ENCODE measurements at places on chromosomes 6 and 20.

- peak; percentile 84 for DNase-seq
Measured at GRCh38 chr20:325889-326644, 715 bp downstream of the SOX12 start.

DNA sequence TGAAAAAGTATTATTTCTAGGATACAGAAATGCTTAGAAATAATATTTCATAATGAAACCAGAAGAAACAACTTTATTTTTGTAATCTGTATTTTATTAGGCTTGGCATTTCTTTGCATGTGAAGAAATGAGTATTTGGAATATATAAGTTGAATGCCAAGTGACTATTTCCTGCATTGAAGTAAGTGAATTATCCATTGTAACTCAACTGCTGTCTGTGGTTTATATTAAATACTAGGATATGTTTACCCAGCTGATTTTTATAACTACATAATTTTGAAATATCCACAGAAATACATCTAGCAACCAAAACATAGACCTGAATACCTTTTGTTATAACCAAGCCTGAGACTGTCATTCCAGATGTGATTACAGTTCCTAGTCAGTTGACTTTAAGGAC, 207.6 kb downstream of the THBS2 start:
- DNase-seq, result no peak

DNA sequence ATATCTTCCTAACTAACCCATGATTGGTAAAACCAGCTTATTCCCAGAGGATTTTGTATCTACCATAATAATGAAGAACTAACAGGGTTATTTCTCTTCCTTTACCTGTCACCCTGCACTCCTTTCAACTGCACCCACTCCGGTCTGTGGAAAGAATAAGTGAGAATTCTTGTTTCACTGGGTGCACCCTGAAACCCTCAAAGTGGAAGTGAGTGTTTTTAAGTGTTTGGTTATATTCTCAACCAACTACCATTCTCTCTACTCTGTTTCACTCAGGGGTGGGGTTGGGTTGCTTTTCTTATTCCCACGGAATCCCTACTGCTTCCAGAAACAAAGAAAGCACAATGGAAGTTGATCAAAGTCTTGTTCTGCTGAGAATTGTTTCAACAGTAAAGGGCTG, 42.6 kb upstream of the KHDRBS2 start:
- DNase-seq, result no peak

- DNase-seq, result no peak
Measured at GRCh38 chr6:110688661-110689268, 126.5 kb downstream of the CDK19 start.

DNA sequence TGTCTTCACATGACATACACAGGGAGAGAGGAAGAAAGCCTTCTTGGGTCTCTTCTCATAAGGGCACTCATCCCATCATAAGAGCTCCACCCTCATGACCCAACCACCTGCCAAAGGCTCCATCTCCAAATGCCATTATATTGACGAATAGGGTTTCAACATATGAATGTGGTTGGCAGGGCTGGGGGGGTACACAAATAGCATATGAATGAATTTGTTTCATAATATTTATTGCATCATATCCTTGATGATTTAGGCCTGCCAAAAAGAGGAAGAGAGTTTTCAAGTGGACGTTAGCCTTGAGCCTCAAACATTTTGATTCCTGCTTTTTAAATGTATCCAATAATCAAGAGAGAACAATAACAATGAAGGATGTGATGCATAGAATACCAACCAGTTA, 26.2 kb upstream of the OPRM1 start:
- no peak for DNase-seq

DNA sequence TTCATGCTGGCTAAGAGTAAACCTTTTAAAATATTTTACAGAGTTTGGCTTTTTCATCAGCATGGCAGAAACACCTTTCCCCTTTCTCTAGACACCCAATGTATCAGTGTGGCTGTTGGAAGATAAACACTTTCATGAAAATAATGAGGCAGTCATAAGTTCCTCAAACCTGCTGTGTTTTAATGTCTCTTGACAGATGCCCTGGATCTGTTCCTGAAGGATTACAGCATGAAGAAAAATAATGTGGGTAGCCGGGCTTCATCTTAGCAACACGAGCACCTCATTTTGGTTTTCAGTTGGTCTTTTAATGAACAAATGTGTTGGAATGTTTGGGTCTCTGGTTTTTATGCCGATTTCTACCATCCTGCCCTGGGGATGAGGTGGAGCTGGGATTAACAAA, 45.5 kb upstream of the UNC93A start:
- DNase-seq, result no peak

- no peak for DNase-seq
Measured at GRCh38 chr6:142055219-142055618, 77.5 kb upstream of the GJE1 start.

DNA sequence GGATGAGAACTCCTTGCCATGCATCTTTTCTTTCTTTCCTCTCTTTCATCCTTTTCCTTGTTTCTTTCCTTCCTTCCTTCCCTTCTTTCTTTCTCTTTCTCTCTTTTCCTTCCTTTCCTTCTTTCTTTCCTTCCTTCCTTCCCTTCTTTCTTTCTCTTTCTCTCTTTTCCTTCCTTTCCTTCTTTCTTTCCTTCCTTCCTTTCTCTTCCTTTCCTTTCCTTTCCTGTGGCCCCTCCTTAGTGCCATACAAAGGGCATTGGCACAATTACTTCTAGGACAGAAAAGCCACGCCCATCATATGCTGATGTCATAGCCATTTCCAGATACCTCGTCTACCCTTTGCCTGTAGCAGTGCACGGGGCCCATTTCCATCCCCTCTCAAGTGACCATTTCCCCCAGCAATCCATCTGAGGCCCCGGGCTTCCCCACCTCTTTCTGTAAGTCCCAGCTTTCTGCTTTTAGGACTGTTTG, 2.2 kb upstream of the CENPB start:
- DNase-seq, result no peak

- DNase-seq, result no peak
Measured at GRCh38 chr6:72789145-72789544, 167.3 kb downstream of the KCNQ5 start.

GRCh38 chr20:31403886-31404285, 2.1 kb downstream of the DEFB121 start:
- no peak for DNase-seq

DNA sequence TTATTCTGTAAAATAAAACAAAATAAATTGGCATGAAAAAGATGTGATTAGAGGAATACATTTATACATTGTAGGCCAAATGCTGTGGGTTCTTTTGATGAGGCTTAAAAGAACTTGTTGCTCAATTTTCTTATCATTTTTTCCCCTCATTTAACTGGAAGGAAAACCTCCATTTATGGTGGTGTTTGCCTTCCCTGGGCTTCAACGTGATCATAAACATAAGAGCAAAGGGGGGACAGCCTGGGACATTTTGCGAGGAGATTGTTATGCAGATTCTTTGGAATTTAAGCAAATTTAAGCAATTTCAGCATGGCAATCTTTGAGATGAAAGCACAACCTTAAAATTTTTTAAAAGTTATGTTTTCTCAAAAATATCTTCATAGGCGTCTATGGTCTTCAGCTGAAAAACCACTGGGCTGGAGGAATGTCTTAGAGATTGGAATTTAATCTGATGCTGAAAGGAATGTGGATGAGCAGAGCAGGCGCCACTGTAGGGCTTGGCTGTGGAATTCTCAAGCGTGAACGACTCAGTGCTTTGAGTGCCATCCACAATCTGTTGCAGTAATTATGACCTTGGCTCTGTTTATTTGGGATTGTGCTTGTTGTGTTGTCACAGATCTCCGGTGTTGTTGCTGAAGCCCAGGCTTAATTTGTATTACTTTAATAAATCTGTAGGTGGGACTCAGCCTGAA, 149.4 kb upstream of the MLIP start:
- DNase-seq, result no peak

DNA sequence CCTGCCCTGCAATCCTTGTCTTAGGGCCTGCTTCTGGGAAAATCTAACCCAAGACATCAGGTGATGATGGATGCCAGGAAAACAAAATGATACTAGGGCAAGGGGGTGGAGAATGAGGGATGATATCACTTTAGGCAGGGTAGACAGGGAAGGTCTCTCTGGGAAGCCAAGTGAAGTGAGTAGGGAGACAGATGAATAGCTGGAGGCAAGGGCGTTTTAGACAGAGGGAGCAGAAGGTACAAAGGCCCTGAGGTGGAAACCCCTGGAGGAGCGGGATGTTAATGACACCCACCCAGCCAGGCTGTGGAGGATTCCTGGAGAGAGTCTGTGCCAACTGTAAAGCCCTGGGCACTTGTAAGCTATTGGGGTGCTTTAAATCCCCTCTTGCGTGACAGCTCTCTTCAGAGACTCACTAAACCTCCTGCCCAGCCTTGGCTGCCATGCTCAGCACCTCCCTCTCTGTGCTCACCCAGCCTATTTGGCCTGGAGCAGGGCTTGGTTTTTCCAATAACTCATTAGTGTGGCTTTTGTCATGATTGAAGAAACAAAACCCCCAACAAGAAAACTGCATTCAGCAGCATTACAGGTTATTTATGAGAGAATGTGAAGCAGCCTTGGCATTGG, 12.4 kb upstream of the MDGA1 start:
- no peak for DNase-seq

DNA sequence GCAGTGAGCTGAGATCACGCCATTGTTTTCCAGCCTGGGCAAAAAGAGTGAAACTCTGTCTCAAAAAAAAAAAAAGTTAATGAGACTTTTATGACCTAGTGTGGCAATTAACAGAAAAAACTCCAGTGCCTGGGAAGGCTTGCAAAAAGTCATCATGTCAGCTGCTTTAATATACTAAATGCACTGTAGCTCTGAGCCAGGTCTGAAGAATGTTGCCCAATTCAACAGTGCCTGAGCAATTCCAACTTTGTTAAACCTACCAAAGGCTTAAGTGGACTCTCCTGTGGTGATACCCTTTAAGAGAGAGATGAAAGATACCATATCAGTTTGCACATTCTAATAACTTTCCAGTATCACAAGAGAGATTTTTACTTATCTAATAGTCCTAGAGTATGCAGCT, 6.5 kb upstream of the ROS1 start:
- DNase-seq, result no peak

DNA sequence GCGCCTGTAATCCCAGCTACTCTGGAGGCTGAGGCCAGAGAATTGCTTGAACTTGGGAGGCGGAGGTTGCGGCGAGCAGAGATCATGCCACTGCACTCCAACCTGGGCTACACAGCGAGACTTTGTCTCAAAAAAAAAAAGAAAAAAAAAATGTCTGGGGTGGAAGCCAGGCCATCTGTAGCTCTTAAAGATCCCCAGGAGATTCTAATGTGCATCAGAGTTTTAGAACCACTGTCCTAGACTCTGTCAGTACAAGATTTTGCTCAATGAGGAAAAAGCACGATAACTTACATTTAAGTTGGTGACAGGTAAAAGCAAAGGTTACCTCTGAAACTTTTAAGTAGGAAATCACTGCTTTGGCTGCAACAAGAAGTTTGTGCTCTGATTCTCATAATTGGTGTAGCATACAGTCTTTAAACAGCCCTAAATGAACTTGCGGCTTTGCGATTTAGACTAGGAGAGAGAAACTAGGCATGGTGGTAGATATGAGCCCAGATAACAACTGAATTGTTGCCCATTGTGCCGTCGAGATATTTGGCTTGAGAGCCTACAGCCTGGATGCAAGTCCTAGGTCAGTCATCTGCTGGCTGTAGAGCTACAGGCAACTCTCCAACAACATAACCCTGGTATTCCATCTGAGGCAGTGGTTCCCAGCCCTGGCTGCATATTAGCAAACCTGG, 67.2 kb downstream of the BACH2 start:
- DNase-seq, result no peak

DNA sequence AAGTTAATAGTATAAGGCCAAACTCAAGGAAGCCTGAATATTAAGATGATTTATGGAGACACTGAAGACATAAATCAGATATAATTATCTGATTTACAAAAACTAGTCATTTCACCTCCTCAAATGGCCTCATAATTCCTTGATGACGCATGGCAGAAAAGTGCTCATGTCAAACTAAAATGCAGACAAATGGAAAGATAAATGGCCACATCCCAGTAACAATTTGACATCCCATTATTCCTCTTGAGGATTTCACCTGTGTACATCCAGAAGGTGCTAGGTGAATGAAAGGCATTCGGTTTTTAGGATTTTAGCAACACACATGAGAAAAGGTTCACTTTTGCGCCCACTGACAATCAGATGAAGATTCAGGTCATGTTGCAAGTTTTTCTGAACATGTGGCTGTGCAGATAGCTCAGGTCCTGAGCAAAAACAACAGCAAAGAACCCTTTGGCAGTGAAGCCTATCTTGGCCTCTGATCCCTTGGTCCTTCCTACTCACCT, 24.2 kb downstream of the SGK1 start:
- no peak for DNase-seq

- no peak for DNase-seq
Measured at GRCh38 chr6:134630508-134631121, 312.7 kb upstream of the SGK1 start.

DNA sequence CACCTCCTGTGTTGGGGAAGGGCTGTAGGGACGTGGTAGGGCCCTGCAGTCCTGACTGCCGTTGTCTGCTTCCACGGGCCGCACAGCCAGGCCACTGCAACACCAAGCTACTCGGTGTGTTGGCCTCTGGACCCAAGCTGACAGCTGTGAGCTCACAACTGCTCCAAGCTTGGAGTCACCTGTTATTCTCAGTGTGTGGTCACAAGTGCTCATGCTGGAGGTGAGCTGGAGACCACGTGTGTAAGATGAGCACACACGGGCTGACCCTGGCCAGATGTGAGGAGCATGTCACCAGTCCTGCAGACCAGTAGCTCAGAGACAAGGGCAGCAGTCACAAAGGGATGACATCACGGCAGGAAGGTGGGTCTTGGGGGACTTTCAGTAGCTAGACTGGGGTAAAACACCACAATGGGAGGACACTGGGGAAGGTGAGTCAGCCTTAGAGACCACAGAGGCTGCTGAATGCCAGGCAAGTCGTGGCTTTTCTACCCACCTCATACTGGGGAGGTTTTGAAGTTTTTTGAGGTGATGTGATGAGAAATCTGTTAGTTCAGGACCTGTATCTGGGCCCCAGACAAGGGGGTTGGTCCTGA, 87.3 kb downstream of the FAM120B start:
- no peak for DNase-seq

- DNase-seq, result peak; percentile 88
Measured at GRCh38 chr6:163355426-163355991, 59.0 kb upstream of the QKI start.

DNA sequence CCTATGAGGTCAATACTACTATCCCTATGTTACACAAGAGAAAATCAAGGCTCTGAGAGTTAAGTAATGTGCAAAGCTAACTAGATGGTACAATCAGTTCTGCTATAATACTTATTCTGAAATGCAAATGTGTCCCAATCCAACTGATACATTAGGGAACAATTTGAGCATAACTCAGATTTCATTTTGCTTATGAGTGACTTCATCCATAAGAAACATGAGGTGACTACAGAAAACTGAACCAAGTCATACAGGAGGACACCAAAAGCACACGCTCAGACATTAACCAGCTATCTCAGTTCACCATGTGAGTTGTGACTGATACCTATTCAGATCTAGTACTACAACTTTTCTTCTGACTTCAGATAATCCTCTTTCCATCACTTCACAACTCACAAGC, 179.9 kb upstream of the RUNX2 start:
- DNase-seq, result no peak

GRCh38 chr20:18984238-18985200, 170.9 kb downstream of the SCP2D1 start:
- no peak for DNase-seq

- DNase-seq, result no peak
Measured at GRCh38 chr6:12051861-12052368, 39.8 kb downstream of the HIVEP1 start.
